ENCODE measurements at places on chromosomes 1 and 21.

DNA sequence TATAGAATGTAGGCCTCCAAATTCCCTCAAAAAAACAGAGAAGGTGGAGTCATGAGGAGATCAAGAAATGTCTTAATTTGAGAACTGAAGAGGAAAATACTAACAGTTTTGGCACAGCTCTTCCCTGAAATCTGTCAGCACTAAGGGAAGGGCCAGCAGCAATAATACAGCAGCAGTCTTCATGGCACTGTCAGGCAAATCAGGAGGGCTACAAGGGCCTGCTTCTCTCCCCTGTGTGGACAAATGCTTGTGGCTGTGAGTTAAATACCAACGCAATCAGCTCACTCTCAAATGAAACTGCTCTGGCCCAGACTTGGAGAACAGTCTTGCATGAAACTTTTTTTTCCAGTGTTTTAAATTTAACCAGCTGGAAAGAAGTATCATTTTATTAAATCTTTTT lies 20.5 kb upstream of the CNN3 start:
- DNase-seq: no peak

GRCh38 chr1:233614173-233614742 lies 352 bp downstream of the KCNK1 start:
- no peak for DNase-seq

DNA sequence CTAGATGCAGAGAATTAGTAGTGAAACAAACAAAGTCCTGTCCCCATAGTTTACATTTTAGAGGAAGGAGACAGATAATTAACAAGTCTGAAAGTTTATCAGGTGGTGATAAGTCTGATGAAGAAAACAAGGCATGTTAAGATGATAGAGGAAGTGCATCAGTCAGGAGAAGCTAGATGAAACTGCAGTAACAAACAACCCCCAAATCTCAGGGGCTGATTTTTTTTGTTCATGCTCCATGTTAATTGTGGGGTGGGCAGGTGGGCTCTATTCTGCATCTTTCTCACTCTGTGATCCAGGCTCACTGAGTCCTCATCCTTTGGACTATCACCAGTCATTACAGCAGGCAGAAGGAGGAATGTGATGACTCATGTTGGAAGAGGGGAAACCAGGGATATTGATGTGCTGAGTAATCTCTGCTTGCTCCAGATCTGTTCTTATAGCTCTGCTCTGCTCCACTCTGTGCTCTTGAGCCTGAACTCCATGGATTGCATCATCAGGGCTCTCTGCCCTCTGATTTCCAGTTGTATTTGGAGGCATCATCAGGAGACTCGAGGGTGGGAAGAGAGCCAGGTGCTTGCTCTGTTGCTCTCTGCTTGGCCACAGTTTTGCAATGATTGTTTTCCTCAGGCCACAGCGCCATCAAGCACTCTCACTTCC lies 166.9 kb downstream of the IER5 start:
- no peak for DNase-seq

- DNase-seq: no peak
Measured at GRCh38 chr21:16388911-16389560, 659.3 kb downstream of the USP25 start.

DNA sequence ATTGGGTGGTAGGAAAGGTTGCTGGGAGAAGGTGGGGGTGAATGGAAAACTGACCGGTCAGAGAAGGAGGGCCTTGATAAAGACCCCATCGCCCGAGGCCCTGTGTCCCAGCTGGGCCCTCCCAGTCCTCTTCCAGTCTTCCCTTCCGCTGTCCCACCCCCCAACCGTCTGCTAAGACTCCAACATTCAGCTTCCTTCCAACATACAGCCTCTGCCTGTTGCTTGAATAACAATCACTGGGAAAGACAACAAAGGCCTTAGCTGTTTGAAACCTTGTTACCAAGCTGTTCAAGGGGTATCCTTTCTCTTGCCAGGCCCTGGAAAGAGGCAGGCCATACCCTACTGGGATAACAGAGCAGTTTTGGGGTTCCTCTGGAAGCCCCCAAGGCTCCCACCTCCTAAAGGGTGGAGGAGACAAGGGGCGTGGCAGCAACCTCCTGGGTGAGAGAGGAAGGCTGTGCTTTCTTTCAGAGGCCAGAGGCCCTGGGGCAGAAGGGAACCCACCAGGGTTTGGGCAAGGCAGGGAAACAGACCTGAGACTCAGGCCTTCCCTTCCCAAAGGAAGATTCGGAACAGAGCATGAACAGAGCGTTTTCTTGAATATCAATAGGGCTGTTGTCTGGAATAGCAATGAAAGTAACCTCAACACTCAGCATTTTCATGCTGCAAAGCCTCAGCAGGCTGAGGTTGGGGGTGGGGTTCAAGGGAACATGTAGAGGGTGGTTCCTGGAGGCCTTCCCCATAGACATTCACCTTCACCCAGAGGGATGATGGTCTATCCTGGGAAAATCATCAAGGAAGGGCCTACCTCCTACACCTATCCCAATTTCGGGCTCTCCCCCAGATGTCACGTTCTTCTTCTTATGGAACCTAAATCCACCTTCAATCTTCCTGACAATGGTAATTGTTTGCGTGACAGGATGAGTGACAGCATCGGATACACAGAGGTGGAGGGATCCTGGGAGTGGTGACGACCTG lies 4.1 kb downstream of the ETNK2 start:
- no peak for DNase-seq

- DNase-seq: no peak
Measured at GRCh38 chr21:35521852-35522505, 472.9 kb upstream of the RUNX1 start.

- DNase-seq: peak; percentile 31
Measured at GRCh38 chr1:151058692-151059091, 730 bp downstream of the CDC42SE1 start.

- no peak for DNase-seq
Measured at GRCh38 chr1:108585313-108585712, 25.4 kb downstream of the EEIG2 start.

DNA sequence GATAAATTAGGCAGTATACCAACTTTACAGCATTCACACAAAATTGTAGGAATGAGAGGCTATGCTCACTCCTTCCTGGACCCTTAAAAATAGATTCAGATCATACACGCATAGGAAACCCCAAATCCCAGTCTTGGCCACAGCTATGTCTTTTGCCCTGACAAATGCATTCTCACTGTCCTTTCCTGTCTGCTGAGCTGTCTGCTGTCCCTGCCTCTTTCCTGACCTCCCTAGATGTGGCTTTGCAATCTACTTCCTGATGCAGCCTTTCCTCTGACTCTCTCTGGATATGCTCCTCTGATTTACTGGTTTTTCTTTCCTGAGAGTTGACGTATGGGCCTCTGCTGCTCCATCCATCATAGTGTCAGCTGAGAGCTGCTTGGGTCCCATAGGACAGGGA lies 59.8 kb upstream of the SLC35F3 start:
- DNase-seq: no peak

- DNase-seq: no peak
Measured at GRCh38 chr1:51288578-51288977, 41.8 kb downstream of the TTC39A start.

DNA sequence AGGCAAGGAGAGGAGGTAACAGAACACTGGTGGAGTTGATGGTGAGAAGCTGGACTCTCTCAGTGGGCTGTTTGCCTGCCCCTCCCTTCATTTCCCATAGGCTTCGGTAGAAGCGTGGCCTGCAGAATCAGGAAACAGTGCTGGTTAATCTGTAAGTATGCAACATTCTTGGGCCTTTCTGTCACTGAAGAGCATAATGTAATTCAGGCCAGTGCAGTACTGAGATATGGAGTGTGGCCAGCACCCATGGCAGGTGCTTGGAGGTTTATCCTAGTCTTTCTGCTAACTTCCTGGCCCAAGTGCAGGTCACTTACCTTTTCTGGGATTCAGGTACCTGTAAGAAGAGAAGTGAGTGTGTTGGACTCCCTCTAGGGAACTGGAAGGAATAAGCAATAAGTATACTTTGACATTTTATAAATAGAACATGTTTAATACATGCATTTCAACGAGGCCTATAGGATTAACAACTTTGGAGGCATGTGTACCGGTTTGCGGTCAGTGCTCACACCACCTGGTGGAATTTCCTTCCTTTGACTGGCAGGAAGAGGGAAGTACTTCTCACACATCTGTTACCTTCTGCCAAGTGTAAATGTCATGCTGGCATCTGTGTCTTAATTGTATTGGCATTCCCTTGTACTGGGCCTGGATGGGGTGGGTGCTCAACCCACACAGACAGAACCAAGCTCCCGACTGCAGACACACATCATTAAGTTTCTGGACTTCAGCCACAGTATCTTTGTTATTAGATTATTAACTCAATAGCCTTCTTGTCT lies 105.5 kb downstream of the KIF26B start:
- DNase-seq: no peak

- no peak for DNase-seq
Measured at GRCh38 chr1:72851597-72851996, 569.3 kb upstream of the NEGR1 start.

DNA sequence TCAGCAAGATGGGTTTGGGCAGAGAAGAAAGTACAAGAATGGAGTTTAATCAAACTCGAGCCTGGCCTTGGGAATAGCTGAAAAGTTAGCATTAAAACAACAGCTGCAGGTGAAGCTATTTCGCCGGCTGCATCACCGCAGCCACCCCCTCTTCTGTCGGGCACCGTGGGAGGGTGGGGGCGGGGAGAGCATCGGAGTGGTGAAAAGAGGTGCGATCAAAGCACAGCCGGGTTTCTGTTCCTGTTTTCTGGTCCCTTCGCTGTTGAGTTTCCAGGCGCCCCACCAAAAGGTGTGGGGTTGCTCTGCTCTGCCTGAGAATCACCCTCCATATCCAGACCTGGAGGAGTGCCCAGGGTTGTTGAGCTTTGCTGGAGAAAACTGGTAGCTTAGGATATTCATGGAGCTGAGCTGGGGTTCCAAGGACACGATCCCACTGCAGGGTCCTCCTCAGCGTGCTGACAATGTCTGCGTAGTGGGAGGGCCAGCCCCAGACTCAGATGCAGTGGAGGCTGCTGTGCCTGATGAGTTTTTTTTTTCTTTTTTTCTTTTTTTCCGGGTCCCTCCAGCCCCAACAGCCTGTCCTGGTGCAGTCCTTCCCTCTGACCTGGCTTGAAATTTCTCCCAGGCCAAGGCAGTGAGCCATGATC lies 127.5 kb upstream of the C1orf174 start:
- no peak for DNase-seq

Data from CD8-positive, alpha-beta T cell (primary cell).